Progenitor cell of endocrine pancreas (in vitro differentiated cells): ENCODE measurements at places on chromosomes 12 and 14.

GRCh38 chr12:49941556-49942511 is 8.7 kb upstream of the AQP2 start:
- DNase-seq: no peak
- peaks cover 44% of the 10 kb centered on the region for H3K4me1 ChIP-seq
- no peaks in the 10 kb centered on the region for H3K36me3 ChIP-seq
- no peak overlapping the region for H3K27ac ChIP-seq

GRCh38 chr12:100359822-100360221 is 2.9 kb downstream of the SLC17A8 start:
- H3K4me3 ChIP-seq: no peak overlapping the region
- peaks cover 16% of the 10 kb centered on the region for H3K4me1 ChIP-seq
- peaks cover 22% of the 10 kb centered on the region for H3K27me3 ChIP-seq

- DNase-seq: peak; percentile 37
- no peaks in the 10 kb centered on the region for H3K27me3 ChIP-seq
- H3K4me1 ChIP-seq: no peaks in the 10 kb centered on the region
- H3K4me3 ChIP-seq: no peak overlapping the region
- H3K27ac ChIP-seq: no peak overlapping the region
Observed at GRCh38 chr14:71855399-71856036, 76.7 kb upstream of the RGS6 start.

- no peak overlapping the region for H3K4me3 ChIP-seq
- peaks cover 15% of the 10 kb centered on the region for H3K4me1 ChIP-seq
- H3K27ac ChIP-seq: no peak overlapping the region
- H3K27me3 ChIP-seq: peaks cover 6% of the 10 kb centered on the region
Observed at GRCh38 chr14:33851931-33852330, 98.9 kb downstream of the EGLN3 start.

DNA sequence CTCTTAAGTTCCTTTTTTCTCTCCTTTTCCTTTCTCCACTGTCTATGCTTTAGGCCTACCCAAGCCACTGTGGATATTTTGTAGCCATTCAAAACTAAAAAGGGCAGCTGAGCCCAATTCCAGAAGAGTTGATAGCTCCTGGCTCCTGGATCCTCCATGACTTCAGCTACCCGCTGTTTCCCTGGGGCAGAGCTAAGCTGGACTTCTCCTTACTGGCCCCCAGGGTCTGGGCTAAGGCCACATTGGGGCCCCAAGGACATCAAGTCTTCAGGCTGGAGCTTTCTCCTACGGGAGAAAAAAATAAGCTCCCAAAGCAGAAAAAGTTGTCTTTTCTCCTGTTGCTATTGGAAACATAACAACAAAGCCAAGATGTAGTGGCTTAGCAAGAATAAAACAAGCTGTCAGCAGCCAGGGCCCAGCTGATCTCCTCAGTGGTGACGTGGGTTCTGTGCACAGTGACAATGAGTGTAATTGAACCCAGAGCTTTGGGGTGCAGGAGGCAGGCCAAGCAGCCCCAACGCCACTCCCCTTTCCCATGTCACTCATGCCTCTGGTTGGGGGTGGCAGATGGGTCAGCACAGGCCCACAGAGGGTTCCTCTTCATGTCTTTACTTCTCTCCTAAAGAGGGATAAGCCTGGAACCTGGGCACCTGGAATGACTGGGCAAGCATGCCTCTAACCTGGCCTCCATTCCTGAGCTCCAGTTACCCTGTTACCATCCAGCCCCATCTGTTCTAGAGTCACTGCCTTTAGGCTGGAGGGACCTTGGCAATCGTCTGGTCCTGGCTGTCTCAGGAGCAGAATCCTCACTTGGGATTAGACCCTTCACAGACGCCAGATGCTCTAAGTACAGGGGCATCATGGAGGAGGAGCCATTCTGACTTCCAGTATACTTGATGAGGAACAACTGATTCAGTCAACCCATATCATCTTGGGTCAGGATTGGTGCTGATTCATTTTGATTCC is 171.2 kb downstream of the ZFP36L1 start:
- H3K27ac ChIP-seq: no peak overlapping the region
- H3K36me3 ChIP-seq: peaks cover 18% of the 10 kb centered on the region
- H3K27me3 ChIP-seq: no peaks in the 10 kb centered on the region

GRCh38 chr12:132776816-132777568 is 15.4 kb upstream of the ANKLE2 start:
- peak overlapping the region; percentile 84 for H3K27ac ChIP-seq
- no peak for DNase-seq
- H3K27me3 ChIP-seq: no peaks in the 10 kb centered on the region

- no peak overlapping the region for H3K27ac ChIP-seq
- peaks cover 9% of the 10 kb centered on the region for H3K27me3 ChIP-seq
- H3K4me1 ChIP-seq: no peaks in the 10 kb centered on the region
- H3K4me3 ChIP-seq: no peak overlapping the region
- no peaks in the 10 kb centered on the region for H3K36me3 ChIP-seq
Observed at GRCh38 chr12:107229827-107230226, 136.5 kb upstream of the CRY1 start.

- H3K36me3 ChIP-seq: peaks cover 6% of the 10 kb centered on the region
- peaks cover 7% of the 10 kb centered on the region for H3K27me3 ChIP-seq
- peaks cover 10% of the 10 kb centered on the region for H3K4me1 ChIP-seq
- H3K4me3 ChIP-seq: no peak overlapping the region
Observed at GRCh38 chr12:124213666-124214347, 81.1 kb upstream of the RFLNA start.

- H3K36me3 ChIP-seq: no peaks in the 10 kb centered on the region
- H3K27me3 ChIP-seq: no peaks in the 10 kb centered on the region
- no peak overlapping the region for H3K27ac ChIP-seq
- no peak for DNase-seq
- no peaks in the 10 kb centered on the region for H3K4me1 ChIP-seq
Observed at GRCh38 chr14:42299692-42300091, 693.0 kb downstream of the LRFN5 start.

DNA sequence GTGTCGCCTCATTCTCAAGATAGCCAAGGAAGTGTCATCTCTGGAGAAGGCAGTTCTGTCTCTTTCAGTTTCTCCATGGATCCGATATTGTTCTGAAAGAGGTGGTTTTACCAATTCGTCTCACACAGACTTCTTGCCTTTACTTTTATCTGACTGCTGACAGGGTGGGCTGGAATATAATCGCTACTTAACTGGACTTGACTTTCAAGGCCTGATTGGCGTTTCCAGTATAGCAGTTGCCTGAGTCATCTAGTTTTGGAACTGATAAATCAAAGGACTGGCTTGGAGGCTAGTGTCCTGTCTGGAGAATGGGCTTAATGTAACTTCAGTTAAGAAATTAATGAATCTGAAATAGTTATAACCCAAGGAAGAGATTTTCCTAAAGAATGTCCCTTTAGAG is 21.6 kb downstream of the PRKCH start:
- no peak overlapping the region for H3K27ac ChIP-seq
- peaks cover 3% of the 10 kb centered on the region for H3K27me3 ChIP-seq
- H3K36me3 ChIP-seq: no peaks in the 10 kb centered on the region
- no peak for DNase-seq

DNA sequence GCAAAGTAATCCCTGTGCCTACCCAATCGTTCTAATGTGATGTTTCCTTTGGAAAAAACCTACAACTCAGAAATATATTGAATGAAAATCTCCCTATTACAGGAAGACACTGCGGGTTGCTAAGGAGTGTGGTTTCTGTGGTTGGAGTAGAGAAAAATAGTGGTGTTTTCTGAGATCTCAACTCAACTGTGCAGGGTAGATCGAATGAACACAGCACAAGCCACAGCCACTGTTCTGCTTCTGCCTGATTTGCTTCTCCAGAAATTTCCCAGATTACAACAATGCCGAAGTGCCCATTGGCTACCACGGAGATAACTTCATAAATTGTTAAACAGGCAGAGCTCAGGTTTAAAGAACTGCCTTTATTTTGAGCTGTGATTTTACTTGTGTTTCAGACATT is 480.4 kb downstream of the DIO2 start:
- H3K4me1 ChIP-seq: peaks cover 21% of the 10 kb centered on the region
- no peak overlapping the region for H3K4me3 ChIP-seq
- no peak overlapping the region for H3K27ac ChIP-seq
- DNase-seq: no peak
- peaks cover 30% of the 10 kb centered on the region for H3K27me3 ChIP-seq
- H3K36me3 ChIP-seq: peaks cover 5% of the 10 kb centered on the region

DNA sequence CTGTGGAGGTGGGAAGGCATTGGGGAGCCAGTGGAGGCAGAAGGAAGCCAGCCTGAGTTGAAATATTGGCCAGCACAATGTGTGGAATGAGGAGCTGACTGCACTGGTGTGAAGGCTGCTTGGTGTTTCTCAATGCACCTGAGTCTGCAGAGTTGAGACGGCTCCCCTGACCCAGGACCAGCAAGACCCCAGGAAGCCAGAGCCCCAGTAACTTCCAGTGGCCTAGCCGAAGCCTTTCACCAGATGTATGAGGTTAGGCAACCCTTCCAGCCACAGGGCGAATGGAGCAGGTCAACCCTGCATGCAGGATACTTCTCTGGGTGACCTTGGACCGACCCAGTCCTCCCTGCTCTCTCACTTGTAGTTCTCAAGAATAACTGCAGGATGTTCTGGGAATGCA is 12.9 kb upstream of the KRT73 start:
- H3K36me3 ChIP-seq: no peaks in the 10 kb centered on the region
- H3K27ac ChIP-seq: no peak overlapping the region
- H3K4me3 ChIP-seq: no peak overlapping the region
- H3K4me1 ChIP-seq: no peaks in the 10 kb centered on the region
- DNase-seq: no peak

DNA sequence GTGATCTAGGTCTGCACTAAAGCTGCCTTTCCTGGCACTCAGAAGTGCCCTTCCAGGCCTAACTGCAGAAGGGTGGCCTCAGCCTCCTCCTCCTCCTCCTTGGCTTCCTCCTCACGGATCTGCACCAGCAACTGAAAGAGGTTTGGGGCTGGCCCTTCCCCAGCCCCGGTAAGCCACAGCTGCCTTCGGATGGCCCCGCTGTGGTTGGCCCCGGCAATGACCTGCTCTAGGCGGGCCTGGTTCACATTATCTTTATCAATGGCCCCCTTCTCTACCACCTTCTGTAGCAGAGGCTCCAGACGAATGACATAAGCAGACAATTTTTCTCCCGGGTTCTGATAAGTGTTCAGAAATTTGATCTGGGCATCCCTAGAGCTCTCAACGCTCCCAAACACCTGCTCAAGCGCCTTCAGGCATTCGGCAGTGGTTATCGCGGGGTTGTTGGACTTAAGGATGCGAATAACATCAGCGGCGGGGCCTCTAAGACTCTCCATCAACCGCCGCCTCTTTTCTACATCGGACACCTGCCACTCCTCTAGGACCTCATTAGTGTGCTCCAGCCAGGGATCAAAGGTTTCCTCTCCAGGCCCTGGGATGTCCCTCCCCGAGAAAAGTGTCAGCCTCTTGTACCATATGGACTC is 1.5 kb downstream of the PNMA1 start:
- peak overlapping the region; percentile 94 for H3K4me3 ChIP-seq
- H3K4me1 ChIP-seq: peaks cover 32% of the 10 kb centered on the region
- no peaks in the 10 kb centered on the region for H3K27me3 ChIP-seq
- no peak for DNase-seq
- H3K36me3 ChIP-seq: peaks cover 8% of the 10 kb centered on the region

- H3K36me3 ChIP-seq: no peaks in the 10 kb centered on the region
- DNase-seq: no peak
- no peaks in the 10 kb centered on the region for H3K27me3 ChIP-seq
- no peak overlapping the region for H3K27ac ChIP-seq
- H3K4me3 ChIP-seq: no peak overlapping the region
- H3K4me1 ChIP-seq: no peaks in the 10 kb centered on the region
Observed at GRCh38 chr12:61870658-61871484, 389.3 kb upstream of the USP15 start.

- no peaks in the 10 kb centered on the region for H3K27me3 ChIP-seq
- no peak for DNase-seq
- H3K4me1 ChIP-seq: peaks cover 5% of the 10 kb centered on the region
- peaks cover 13% of the 10 kb centered on the region for H3K36me3 ChIP-seq
- H3K4me3 ChIP-seq: no peak overlapping the region
Observed at GRCh38 chr12:64125913-64126312, 96.2 kb downstream of the KICS2 start.

- H3K4me1 ChIP-seq: no peaks in the 10 kb centered on the region
- H3K4me3 ChIP-seq: no peak overlapping the region
- no peaks in the 10 kb centered on the region for H3K36me3 ChIP-seq
- no peak for DNase-seq
Observed at GRCh38 chr14:21923820-21924219, 250.2 kb upstream of the OR4E1 start.

- peaks cover 2% of the 10 kb centered on the region for H3K4me1 ChIP-seq
- no peak overlapping the region for H3K4me3 ChIP-seq
- no peak for DNase-seq
- no peaks in the 10 kb centered on the region for H3K36me3 ChIP-seq
Observed at GRCh38 chr12:15751741-15752140, 37.4 kb downstream of the EPS8 start.

DNA sequence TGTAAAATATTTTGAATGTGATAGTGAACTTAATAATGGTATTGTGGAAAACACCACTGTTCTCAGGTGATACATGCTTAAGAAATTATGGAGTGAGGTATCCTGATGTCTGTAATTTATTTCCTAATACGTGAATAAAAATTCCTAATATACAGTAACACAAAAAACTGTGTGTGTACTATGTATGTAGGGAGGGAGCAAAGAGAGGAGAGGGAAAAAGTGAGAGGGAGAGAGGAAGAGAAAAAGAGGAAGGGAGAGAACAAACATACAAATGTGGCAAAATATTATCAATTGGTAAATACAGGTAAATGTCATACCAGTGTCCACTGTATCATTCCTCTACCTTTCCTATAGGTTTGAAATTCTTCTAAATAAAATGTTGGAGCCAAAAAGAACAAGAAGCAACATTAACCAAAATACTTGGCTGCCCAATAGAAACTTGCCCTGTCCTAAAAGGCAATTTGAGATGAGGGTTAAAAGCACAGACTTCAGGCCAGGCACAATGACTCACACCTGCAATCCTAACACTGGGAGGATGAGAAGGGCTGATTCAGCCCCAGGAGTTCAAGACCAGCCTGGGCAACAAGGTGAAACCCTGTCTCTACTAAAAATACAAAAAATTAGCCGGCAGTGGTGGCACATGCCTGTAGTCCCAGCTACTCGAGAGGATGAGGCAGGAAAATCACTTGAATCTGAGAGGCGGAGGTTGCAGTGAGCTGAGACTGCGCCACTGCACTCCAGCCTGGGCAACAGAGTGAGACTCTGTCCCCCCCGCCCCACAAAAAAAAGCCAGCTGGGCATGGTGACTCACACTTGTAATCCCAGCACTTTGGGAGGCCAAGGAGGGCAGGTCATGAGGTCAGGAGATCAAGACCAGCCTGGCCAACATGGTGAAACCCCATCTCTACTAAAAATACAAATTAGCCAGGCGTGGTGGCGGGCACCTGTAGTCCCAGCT is 14.5 kb downstream of the R3HDM2 start:
- no peak overlapping the region for H3K4me3 ChIP-seq
- H3K27me3 ChIP-seq: no peaks in the 10 kb centered on the region
- DNase-seq: no peak
- H3K4me1 ChIP-seq: peaks cover 7% of the 10 kb centered on the region
- H3K36me3 ChIP-seq: peaks cover 1% of the 10 kb centered on the region
